ENCODE measurements at places on chromosomes 5 and 9.

DNA sequence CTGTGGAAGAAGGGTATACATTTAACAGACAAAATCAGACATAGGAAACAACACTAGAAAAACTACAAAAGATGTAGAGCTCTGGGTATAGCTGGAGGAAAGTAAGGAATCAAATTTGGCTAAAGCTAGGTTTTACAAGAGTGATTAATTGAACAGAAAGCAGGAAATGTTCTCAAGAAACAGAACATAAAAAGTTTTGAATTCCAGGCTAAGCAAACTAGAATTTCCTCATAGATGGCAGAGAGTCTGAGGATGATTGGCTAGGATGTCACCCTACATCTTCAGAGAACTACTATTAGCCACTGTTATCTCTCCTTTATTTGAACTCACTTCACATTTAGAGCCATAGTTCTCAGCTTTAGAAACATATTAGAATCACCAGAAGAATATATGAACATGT is 502.1 kb upstream of the PAPPA start:
- no peak for DNase-seq

- DNase-seq = no peak
Measured at GRCh38 chr9:95910023-95910707, 34.7 kb downstream of the ERCC6L2 start.

- no peak for DNase-seq
Measured at GRCh38 chr9:34220218-34220617, 41.4 kb downstream of the UBAP1 start.

DNA sequence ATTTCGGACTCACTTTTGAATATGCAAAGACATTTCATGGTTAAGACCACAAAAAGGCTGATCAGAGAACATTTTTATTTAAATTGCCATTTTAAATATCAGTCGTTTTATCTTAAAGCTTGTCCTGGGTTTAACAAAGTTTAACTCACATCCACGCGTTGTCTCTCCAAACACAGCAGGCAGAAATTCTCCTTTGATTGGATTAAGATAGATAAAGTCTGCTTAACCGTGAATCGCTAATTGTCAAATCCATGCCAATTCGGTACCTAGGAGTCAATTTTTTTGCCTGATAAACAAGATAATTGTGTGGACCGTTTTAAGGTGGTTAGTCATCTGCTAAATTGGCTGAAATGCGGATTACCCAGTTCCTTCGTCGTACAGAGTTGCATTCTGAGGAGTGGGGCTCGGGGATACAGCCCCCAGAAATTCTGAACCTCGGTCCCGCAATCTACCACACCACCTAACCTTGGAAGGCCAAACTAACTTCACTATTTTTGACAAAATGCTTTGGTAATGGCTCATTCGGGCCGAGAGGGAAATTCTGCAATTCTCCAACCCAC is 665 bp upstream of the BTF3 start:
- DNase-seq = no peak

DNA sequence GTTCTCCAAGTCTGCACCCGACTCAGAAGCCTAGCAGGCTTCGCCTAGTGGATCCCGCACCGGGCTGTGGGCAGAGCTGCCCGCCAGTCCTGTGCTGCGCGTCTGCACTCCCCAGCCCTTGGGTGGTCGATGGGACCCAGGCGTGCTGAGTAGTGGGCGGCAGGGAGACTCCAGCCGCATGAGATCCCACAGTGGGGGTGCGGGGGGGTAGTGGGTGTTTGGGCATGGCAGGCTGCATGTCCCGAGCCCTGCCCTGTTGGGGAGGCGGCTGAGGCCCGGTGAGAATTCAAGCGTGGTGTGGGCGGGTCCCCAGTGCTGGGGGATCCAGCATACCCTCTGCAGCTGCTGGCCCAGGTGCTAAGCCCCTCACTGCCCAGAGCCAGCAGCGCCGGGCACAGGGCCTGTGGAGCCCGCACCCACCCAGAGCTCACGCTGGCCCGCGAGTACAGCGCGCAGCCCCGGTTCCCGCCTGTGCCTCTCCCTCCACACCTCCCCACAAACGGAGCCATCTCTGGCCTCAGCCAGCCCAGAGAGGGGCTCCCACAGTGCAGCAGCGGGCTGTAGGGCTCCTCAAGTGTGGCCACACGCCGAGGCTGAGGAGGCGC is 53.9 kb upstream of the BNC2 start:
- no peak for DNase-seq

GRCh38 chr5:178236679-178237078 is 4.1 kb upstream of the PHYKPL start:
- DNase-seq = no peak

GRCh38 chr9:69016191-69017096 is 2.5 kb upstream of the PRKACG start:
- no peak for DNase-seq

DNA sequence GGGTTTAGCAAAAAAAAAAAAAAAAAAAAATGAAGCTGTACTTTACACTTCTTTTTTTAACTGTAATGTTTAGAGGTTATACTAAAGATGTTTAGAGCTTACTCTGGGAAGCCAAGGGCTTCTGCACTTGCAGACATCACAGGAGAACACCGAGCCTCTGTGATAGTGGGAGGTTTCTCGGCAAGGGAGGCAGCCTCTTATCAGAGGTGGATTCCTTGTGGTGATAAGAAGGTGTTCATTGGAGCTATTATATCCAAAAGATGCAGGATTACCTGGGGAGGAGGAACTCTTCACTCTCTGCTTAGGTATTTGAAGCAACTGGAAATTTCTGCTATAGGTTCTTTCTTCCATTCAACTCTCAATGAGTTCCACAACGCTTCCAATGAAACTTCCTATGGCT is 171.2 kb upstream of the SLC12A2 start:
- no peak for DNase-seq

- DNase-seq = no peak
Measured at GRCh38 chr9:36894695-36895310, 139.3 kb downstream of the PAX5 start.

DNA sequence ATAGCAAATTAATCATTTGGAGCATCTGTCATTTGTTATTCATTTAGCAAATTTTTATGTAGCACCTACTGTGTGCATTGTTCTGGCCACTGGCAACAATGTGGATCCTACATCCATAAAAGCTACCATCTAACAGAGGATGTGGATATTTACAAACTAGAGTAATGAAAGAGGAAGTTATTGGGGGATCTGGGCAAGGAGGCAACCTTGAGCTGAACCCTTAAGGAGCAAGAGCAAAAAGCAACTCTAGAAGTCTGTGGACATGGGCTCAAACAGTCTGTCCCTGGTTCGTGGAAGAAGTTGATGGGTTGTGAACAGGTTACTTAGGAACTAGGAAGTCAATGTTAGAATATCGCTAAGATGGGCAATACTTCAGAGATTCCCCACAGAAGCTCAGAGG is 259.9 kb downstream of the SYK start:
- no peak for DNase-seq

GRCh38 chr5:76470976-76471375 is 67.9 kb downstream of the IQGAP2 start:
- no peak for DNase-seq

DNA sequence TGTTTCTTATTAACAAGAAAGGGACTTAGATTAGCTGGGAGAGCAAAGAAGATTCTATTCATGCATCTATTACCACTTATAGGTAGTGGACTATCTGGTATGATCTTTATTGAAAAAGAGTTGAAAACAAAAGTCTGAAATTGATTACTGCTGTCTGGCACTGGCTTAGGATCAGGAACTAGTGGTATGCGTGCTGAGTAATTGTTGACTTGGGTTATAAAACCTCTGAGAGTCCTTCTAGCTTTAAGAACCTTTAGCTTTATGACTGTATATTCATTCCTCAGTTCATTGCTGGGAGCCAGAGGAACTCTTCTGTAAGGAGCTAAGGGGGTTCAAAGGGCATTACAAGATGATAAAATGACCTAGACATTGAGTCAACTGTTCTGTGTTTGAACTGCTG is 7.6 kb downstream of the SLC1A1 start:
- no peak for DNase-seq

DNA sequence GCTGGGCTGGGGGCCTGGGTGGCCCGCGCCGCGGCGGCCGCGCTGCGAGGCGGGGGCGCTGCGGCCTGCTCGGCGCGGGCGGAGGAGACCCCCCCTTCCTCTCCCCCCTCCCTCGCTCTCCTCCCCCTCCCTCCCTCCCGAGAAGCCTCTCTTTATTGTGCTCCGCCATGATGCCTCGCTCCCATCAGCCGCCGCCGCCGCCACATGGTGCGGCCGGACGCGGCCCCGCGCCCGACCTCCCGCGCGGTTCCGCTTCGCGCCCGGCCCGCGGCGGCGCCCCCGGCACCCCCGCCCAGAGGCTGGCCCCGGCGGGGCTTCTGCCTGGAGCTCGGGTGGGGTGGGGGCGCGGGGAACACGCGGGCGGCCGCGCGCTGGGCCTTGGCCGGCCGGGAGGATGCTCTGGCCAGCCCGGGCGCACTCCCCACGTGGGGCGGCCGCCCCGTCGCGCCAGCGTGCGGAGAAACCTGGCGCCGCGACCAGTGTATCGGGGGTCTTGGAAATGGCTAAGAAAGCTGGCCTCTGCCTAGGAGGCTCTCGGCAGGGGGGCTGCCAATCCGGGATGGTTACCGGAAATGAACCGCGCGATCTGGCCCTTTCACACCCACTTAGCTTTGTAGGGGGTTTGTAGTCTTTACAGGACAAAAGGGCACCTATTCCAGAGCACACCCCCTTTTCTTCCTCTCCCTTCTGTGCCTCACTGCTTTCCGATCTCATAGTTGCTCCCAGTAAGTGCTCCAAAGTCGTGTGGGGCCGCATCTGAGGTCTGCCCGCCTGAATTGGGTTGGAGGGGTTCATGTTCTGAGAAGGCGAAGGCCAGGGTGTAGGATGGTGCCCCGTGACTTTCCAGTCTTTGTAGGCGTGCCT is 1.0 kb downstream of the SET start:
- DNase-seq = peak; percentile 39

- DNase-seq = no peak
Measured at GRCh38 chr9:133915534-133916158, 76.5 kb downstream of the VAV2 start.

- DNase-seq = no peak
Measured at GRCh38 chr5:146357126-146357525, 18.5 kb downstream of the POU4F3 start.

- no peak for DNase-seq
Measured at GRCh38 chr5:135072387-135073281, 38.6 kb upstream of the PITX1 start.

- no peak for DNase-seq
Measured at GRCh38 chr5:66273121-66273520, 129.0 kb downstream of the SREK1 start.

DNA sequence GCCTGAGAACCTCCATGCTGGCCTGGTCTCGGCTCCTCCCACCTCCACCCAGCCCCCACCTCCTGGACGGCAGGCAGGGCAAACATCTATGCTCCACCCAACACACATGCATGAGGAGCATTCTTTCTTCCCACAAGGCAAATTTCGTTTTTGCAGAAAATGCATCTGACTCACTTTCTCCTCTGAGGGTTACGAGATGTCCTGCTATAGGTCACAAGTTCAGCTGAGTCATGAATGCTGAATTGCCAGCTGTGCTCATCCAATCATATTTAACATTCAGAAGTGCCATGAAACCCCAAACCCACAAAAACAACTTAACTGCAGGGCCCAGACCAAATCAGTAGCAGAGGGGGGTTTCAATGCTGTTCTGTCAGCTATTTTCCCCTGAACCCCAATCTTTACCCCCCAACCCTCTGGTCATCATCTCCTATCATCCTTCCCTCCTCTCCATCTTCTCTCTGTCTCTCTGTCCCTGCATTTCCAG is 39.0 kb upstream of the OSMR start:
- peak; percentile 13 for DNase-seq

DNA sequence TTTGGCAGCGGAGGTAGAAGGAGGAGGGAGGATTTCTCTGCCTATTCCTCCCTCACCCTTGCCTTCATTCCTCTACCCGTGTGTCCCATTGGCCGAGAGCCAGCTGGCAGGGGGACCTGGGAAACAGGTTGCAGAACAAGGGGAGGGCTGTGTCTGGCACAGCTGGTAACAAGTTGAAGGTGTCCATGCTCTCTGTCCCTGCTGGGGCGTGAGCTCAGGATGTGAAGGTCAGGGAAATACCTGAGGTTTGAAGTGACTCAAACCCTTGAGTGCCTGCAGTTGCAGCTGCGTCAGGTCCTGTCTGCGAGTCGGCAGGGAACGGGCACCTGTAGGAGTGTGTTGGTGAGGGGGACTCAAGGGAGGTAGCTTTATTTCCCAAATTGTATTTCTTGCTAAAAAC is 16.2 kb downstream of the MIGA2 start:
- no peak for DNase-seq

DNA sequence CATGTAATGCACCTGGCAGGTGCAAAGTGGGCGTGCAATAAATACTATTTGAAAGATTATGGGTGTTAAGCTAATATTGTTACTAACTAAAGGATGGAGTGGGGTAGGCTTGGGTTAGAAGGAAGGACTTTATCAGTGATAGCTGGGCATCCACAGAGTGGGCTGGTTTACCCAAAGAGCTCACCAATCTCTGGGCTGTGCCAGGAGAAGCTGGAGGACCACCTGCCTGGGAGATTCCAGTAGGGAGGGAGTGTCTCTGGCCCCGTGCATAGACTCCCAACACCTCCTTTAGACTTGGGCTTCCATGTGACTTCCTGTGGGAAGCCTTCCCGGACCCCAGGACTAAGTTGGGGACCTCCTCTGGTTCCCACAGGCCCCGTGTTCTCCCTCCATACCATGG is 5.6 kb upstream of the URM1 start:
- DNase-seq = no peak

DNA sequence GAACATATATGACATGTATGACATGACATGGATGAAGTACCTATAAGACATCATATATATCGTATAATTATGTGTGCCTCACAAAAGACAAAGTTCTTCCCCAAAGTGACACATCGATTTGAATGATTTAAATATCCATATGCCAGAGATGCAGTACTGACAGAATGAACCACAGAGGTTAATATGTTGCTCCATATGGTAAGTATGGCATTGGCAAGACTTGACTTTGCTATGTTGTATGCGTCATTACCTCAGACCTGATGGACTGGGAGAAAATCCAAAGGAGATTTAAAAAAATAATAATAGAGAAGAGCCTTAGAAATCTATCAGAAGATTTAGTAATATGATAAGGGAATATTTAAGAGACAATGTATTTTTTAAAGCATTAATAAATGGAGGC is 263.2 kb downstream of the PJA2 start:
- DNase-seq = no peak

- no peak for DNase-seq
Measured at GRCh38 chr5:116343961-116344360, 230.7 kb downstream of the SEMA6A start.

GRCh38 chr5:119275601-119276173 is 80.1 kb upstream of the TNFAIP8 start:
- DNase-seq = no peak

GRCh38 chr9:109542922-109543321 is 44.8 kb upstream of the PTPN3 start:
- DNase-seq = no peak

- no peak for DNase-seq
Measured at GRCh38 chr5:60521376-60522291, 178.3 kb downstream of the DEPDC1B start.

DNA sequence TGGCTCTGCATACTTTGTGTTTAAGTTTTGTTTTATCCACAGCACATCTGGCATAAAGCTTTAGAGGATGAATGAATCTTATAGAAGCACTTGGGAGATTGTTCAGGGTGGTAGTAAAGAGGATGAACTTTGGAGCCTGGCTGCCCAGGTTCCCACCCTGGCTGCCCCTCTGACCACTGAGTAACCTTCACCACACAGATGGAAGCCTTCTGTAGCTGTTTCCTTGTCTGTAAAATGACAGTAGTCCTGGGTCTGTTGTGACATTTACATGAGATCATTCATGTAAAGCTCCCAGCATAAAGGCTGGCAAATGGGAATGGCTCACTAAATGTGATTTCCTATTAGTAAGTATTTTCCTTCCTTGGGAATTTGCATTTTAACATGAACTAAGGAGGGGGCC is 85.7 kb upstream of the FAM169A start:
- DNase-seq = no peak

Data from activated T-cell treated with anti-CD3 and anti-CD28 coated beads for 24 hours (primary cell).